Femur (tissue), 1 donor: ENCODE measurements at places on chromosomes 12 and 14.

DNA sequence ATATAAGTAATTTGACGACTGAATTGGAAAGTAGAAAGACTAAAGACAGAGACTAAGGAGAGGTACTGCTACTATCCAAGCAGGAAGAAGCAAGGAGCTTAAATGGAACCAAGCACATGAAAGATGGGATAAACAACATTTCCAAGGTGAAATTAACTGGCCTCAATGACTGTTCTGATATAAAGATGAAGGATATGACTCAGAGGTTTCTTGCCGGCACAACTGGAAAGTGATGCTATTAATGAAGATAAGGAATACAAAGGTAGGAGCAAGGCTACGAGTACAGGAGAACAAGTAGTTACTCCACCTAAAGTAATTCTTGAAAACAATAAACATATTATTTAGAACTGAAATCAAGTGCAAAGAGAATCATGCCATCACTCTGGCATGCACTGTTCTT is 6.4 kb downstream of the SNX6 start:
- no peak for DNase-seq

GRCh38 chr12:30959110-30959710 is 32.7 kb downstream of the TSPAN11 start:
- no peak for DNase-seq

- DNase-seq: no peak
These were observed 29.8 kb downstream of the BRMS1L start for GRCh38 chr14:35855876-35856481.

DNA sequence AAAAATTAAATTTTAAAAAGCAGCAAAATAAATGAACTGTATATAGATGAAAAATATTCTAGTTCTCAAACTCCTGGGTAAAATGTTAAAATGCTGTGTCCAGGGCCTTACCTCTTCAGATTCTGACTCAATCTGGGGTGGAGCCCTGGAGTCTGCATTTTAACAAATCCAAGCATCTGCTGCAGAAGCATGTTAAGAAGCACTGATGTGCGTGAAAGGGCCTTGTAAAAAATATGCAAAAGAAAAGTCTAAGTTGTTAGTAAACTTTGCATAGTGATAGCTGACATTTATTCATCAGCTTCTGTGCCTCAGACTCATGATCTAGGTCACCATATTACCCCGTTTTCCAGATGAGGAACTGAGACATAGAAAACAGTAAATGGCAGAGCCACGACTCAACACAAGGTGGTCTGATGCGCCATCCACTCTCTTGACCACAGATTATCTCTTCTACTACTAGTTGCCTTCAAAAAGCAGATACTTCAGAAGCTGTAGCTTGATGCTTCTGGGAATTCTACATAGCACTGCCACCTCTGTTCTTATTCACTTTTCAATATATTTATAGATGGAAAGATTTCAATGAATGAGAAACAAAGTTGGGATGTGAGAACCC is 28.0 kb upstream of the PTCSC3 start:
- DNase-seq: no peak

GRCh38 chr12:1937481-1938224 is 19.2 kb upstream of the CACNA2D4 start:
- no peak for DNase-seq

DNA sequence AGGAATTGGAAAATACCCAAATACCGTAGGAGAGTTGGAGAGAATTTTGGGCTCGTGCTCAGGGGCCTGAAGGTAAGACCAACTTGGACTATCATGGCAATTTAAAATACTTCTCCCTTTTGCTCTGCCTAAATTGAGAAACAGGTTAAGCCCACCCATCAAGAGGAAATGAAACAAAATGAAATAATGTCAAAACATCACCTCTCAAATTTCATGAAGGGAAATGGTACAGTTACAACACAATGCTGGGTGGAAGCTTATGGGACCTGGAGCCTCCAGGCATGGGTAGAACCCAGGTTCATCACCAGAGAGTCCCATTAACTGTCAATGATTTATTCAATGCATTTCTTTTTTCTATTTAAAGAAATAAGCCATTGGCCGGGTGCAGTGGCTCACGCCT is 33.7 kb downstream of the FOS start:
- no peak for DNase-seq

- no peak for DNase-seq
These were observed 94.4 kb downstream of the PPP2R5C start for GRCh38 chr14:101855958-101856357.
